ENCODE measurements at places on chromosomes 1 and 21. TPM values are rescaled to one million over a fixed set of nuclear protein-coding genes. Genes with fewer than 3 reads are reported as not detected.

WDR64 gene
- total RNA-seq: not detected

OR2T35 gene
- total RNA-seq: not detected

CD1D gene
- 1.3 TPM for total RNA-seq

- no peak for DNase-seq
These were observed 1048.5 kb downstream of the PLA2G4A start for GRCh38 chr1:187877220-187877619.

DNA sequence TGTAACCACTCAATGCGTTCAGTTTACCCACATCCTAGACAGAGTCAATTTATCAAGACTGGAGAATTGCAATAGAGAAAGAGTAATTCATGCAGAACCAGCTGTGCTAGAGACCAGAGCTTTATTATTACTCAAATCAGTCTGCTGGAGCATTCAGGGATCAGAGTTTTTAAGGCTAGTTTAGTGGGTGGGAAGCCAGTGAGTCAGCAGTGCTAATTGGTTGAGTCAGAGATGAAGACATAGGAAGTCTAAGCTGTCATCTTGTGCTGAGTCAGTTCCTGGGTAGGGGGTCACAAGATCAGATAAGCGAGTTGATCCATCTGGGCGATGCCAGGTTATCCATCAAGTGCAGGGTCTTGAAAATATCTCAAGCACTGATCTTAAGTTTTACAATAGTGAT lies 499.6 kb downstream of the MRPL39 start:
- no peak for DNase-seq

DNA sequence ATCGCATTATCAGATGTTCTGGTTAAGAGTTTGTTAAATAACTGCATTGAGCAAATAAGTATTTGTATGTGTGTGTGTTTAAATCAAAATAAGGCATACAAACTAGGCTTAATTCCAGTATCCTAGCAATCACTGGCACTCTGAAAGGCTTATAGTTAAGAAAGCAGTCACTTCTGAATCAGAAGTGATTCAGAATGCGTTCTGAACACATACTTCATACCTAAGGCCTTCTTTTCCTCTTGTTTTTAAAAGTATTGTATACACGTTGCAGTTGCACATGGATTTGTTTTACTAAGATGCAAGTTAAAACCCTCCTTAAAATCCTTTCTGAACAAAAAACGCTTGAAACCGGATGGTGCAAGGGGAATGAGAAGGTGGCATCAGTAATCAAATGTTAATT lies 238.4 kb upstream of the DMRTA2 start:
- DNase-seq: no peak

DNA sequence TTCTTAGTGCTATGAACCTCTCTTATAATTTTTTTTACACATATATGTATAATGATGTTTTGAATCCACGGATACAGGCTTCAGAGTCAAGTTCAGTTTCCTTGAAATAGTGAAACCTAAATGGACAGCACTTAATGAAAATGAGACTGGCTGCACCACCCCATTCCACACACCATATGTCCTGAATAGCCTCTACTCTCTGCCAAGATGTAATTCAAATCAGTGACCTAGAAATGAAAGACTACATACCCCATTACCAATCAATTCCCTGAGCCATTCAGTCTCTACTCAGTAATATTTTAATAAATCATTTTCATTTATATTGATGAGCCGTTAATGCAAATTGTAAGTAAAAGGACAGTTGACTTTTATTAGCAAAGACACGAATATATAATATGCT lies 614.9 kb upstream of the TMPRSS15 start:
- DNase-seq: no peak

Data from H9 (cell line).